ENCODE measurements at places on chromosomes 5 and 9.
A peak's percentile ranks its signal among the peaks of the same experiment; 100 is the strongest.

DNA sequence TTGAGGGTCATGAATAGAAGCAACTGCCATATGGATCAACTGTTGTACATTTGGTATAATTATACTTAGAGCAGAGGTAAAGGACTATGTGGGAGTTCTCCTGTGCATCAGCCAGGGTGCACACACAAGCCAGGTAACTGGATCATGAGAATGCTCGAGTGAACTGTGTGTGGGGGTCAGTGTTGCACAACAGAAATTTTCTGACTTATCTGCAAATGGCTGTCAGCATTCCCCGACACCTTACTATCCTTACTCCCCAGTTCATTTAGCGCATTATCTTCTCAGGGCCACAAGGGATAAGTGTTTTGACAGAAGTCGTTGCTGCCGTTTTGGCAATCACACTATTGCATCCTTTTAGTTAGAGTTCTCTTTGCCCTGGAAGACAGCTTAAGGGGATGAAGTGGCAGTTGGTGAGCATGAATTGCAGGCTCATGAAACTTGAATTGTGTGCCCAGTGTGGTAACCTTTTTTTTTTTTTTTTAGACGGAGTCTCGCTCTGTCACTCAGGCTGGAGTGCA is 1.7 kb downstream of the CANX start:
- peak; percentile 13 for DNase-seq

DNA sequence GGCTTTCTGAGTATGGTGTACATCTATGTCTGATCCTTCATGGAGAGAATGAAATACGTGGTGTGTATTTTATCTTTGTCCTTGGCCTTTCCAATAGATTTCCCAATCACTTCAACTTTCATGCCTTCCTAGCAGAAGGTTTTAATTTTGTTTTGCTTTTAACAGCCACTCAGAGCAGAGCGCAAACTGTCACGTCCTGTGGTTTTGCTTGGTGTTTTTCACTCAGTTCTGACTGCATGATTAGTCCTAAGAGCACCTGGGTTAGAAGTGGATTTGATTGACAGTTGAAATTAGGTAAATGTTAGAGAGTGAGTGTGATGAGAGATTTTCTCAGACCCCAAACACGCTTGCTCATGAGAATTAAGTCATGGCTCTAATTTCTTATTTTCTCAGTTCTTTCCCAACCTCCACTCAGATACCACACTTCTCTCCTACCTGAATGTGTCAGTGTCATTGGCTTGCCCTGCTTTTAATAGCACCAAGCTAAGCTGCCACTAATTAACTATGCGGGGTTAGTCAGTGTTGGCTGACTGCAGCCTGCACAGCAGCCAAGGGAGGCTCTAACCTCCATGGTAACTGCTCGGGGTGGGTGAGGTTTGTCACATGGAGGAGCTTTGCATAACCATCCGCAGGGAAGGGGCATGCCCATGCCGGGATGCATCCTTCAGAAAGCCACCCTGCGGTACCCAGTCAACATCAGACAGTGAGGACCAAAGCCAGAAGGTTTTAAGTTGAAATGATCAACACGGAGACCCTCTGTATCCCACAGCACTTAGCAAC is 173.4 kb downstream of the NR3C1 start:
- DNase-seq, result peak; percentile 75

GRCh38 chr9:131698618-131698985 is 41.3 kb downstream of the RAPGEF1 start:
- DNase-seq, result no peak

DNA sequence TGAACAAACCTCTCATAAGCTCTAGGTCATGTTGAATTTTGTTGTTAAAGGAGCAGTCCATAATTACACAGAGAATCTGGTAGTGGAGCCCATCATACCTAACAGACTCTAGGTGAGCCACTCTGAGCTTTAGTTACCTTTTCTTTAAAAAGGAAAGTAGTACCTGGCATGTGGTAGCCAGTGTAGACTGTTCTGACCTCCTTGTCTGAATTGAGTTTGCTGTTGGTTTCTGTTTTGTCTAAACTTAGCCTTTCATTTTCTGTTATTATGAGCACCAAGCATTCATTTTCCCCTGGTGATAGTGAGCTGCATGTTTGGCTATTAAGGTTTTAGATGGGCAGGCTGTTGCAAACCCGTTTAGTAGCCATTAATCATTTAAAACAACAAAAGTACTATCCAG is 112.2 kb downstream of the MAST4 start:
- DNase-seq, result no peak

DNA sequence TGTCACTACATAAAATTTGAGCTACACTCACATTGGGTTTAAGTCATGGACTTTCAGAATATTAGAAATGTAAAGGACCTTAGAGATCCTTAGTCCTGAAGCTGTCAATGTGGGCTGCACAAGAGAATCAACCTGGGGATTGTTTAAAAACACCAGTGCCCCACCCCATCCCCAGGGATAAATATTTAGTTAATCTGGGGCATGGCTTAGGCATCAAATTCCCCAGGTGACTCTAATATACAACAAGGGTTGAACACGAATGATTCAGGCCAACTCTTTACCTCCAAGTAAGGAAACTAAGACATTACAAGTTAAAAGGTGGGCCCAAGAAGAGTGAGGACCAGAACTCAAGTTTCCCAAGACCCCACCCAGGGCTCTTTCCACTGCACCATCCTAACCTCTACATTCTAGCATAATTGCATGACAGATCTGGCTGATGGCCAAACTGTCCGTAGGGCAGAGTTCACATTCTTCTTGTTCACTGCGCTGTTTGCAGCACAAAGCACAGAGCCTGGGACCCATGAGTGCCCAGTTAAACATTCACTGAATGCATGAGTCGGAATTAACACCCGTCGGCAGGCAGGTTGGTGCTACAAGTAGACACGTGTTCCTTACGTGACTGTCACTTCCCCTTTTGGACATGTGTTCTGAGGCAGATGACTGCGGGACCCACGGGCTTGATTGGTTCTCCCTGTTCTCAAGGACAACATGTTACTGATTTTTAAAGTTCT is 25.2 kb downstream of the CYFIP2 start:
- no peak for DNase-seq

GRCh38 chr5:177474002-177474476 is 605 bp upstream of the DBN1 start:
- DNase-seq, result no peak

DNA sequence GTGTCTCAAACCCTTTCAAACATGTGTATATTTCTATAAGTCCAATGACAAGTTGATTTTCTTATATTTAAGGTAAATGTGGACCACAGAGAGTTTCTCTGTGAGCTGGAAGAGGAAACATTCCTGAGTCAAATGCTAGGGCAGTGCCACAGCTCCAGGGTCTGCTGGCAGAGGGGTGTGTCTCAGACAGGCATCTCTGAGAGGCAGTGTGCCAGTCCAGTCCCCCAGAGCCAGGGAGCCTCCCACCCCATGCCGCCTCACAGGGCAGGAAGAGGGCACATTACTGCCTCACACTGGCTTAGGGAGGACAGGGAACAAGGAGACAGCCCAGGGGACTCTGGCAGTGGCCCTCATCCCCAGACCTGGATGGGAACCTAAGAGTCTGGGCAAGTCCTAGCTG is 120.2 kb downstream of the TENT4A start:
- no peak for DNase-seq

- DNase-seq, result no peak
Measured at GRCh38 chr5:1323803-1324173, 21.1 kb downstream of the CLPTM1L start.

DNA sequence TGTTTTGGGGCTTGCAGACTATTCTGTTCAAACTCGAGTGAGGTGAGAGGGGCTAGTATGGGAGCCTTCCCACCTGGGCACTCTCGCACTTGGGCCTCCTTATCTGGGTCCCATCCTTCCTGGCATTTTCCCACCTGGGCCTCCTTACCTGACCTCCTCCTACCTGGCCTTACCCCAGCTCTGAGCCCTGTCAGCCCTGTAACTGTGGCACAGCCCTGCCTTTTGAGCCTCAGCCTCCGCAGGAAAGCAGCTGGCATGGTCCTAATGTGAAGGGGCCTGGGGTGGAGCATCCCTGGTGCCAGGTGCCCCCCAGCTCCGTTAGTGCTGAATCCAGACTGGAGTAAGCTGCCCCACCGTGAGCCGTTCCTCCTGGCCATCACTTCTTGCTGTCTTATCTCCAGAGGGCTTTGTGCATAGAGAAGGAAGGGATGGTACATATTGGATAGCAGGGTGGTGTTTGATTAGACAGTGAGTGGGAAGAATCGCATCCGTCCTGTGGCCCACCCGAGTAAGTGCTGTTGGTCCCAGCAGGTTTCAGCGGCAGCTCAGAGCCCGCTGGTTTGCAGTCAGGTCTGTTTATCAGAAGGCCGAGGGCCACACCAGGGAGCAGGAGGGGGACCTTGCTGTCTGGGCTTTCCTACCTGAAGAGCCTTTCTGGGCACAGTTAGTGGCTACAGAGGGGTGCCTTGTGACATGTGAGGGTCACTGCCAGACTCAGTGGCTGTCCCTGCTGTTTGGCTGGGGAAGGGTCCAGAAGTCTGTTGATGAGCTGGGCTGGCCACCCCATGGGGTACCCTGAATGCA is 76.5 kb downstream of the WNK2 start:
- DNase-seq, result no peak

GRCh38 chr5:79464695-79465332 is 49.1 kb downstream of the HOMER1 start:
- DNase-seq, result no peak

DNA sequence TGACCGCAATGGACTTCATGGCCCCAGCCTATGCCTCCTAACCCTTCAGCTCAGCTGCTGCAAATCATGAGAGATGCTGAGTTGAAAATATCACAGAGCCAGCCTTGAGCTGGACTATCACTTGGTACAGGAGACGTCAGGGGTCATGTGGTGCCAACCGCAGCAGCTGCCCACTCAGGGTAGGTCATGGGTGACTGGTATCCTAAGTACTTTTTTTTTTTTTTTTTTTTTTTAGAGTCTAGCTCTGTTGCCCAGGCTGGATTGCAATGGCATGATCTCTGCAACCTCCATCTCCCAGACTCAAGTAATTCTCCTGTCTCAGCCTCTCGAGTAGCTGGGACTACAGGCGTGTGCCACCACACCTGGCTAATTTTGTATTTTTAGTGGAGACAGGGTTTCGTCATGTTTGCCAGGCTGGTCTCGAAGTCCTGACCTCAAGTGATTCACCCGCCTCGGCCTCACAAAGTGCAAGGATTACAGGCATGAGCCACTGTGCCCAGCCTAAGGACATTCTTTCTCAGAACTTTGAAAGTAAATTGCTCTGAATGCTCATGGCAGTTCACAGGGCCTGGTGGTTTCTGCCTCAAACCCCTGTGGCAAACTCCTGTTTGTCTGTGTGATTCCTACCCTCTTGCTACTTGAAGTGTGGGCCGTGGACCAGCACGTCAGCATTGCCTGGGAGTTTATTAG is 21.3 kb downstream of the WWC1 start:
- DNase-seq, result no peak

- no peak for DNase-seq
Measured at GRCh38 chr9:130306823-130307666, 41.5 kb downstream of the HMCN2 start.

- DNase-seq, result no peak
Measured at GRCh38 chr9:78278177-78278777, 18.6 kb upstream of the PSAT1 start.

DNA sequence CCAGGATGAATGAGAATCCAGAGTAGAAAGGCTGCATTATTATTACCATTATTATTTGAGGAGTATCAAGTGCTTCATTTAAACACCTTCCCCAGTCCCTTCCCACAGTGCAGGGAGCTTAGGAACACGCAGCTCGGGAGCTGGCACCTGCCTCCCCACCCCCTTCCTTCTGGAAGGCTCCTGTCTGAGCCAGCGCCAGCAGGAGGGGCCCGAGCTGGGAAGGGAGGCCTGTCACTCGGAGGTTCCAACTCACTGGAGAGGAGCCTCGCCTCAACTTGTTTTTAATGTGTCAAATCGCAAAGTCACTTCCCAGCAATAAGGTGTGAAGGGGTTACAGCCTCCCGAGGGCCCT is 156.4 kb upstream of the IRX4 start:
- no peak for DNase-seq

DNA sequence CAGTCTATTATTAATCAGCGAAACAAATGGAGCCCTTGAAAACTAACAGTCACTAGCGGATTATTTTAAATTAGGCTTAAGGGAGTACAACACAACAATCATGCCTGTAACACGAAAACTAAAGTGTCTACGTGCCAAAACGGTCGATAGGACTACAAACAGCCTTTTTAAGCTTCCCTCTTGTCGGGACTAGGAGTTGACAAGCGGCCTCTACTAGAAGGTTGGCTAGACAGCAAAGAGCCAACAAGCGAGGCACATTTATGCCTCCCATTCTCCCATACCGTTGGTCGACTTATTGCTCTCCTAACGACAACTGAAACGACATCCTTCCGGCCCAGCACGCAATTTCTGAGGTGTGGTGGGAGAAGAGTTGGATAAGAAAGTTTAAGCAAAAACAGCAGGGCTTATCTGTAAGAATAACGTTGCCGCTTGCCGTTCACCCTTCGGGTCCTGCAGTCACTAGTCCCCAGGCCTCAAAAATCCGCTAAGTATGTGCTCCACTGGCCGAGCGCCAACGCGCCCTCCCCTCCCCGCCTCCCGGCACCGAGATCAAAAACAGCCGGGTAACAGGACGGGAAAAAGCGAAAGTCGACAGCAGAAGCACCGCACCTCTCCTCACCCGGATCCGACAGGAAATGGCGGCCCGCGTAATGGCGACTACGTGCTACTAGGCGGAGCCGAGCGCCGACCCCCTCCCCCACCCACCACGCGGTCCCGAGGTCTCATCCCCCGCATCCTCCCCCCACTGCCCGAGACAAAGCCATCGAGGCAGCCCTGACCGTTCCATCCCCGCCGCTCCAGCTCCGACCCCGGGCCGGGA is 813 bp downstream of the HNRNPK start:
- peak; percentile 82 for DNase-seq

GRCh38 chr5:174411479-174411819 is 312.9 kb upstream of the MSX2 start:
- no peak for DNase-seq

DNA sequence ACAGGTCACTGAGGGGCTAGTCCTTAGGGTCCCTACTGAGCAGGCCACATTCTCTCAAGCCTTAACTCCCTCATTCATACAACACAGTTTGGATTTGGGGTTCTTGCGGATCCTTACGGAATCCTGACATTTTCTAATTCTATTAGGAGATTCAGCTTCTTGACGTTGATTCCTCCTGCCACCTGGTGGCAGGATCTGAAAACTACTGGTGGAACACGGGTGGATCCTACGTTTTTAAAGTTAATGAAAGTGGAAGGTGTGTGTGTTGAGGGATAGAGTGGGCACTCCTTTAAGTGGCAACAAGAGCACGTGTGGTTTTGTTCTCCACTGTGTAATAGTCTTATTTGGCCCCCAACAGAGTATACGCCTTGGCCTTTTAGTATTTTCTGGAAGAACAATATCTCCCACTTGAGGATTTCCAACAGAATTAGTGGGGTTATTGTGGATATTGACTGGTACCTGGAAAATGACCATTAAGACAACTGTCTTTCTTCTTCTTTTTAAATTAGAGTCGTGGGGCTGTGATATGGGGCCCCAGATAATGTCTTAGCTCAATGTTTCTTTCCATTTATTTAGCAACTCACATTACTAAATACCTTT is 25.2 kb downstream of the SLC28A3 start:
- DNase-seq, result peak; percentile 50

DNA sequence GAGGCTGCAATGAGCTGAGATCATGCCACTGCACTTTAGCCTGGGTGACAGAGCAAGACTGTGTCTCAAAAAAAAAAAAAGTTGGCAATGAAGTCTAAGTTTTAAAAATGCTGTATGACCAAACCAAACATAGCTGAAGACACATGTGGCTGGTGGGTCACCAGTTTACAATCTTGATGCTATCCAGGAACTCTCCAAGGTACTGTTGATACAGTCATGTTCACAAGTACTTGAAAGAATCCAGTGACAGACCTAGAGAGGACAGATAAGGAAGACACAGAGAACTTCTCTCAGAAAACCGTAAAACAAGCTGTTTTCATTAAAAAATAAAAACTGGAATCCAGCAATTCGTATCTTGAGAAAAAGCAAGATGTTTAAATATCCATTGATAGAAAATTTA is 95.7 kb downstream of the ACTBL2 start:
- no peak for DNase-seq

Data from putamen (tissue), 1 donor.